ENCODE measurements at places on chromosomes 6 and 20. TPM values are rescaled to one million over a fixed set of nuclear protein-coding genes. Genes with fewer than 3 reads are reported as not detected.

Gene GSTA3
- not detected for polyA plus RNA-seq

Gene GPLD1
- 0.04 TPM for polyA plus RNA-seq

Gene MEP1A
- polyA plus RNA-seq = not detected

Gene ZSCAN23
- 3.5 TPM for polyA plus RNA-seq

Gene DDAH2
- polyA plus RNA-seq = 44.4 TPM
